ENCODE measurements at places on chromosomes 7 and 10.

- DNase-seq, result no peak
Observed at GRCh38 chr10:14635043-14635710, 139.5 kb downstream of the FAM107B start.

GRCh38 chr10:131070856-131071255 lies 240.7 kb downstream of the TCERG1L start:
- no peak for DNase-seq

- DNase-seq, result no peak
Observed at GRCh38 chr10:8852546-8852945, 798.1 kb downstream of the GATA3 start.

GRCh38 chr7:22856416-22856815 lies 33.8 kb upstream of the TOMM7 start:
- DNase-seq, result no peak

GRCh38 chr10:21849607-21850006 lies 153.9 kb downstream of the DNAJC1 start:
- DNase-seq, result no peak

DNA sequence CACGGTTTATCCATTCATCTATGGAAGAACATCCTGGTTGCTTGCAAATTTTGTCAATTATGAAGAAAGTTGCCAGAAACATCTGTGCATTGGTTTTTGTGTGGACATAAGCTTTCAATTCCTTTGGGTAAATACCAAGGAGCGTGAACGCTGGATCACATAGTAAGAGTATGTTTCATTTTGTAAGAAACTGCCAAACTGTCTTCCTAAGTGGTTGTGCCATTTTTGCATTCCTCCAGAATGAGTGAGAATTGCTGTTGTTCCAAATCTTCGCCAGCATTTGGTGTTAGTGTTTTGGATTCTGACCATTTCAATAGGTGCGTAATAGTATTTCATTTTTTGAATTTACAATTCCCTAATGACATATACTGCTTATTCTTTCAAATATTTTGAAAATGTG lies 155.3 kb upstream of the FRMD4A start:
- no peak for DNase-seq

GRCh38 chr7:102305414-102306268 lies 19.0 kb downstream of the SH2B2 start:
- no peak for DNase-seq

GRCh38 chr10:42971251-42971599 lies 105.6 kb upstream of the RET start:
- DNase-seq, result no peak

DNA sequence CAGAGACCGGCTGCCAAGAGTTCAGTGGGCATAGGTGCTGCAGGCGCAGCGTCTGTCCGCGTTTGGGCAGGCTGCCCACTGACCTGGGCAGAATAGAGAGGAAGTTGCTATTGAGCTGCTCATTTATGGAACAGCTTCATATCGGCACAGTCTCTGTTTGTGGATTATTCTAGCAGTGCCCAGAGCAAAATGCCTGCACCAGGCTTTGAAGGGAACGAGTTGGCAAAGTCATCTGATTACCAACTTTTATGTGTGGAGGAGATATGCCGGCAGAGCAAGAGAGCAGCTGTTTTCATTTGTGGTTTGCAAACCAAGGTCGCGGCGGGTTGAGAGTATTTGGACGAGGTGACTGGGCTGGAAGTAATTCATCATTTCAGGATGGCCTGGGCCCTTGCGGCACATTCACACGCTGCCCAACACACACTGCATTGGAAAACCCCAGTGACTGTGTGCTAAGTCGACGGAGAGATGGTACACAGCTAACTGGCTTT lies 228.5 kb downstream of the TCERG1L start:
- DNase-seq, result no peak

- no peak for DNase-seq
Observed at GRCh38 chr7:132225216-132226030, 350.8 kb downstream of the PLXNA4 start.

DNA sequence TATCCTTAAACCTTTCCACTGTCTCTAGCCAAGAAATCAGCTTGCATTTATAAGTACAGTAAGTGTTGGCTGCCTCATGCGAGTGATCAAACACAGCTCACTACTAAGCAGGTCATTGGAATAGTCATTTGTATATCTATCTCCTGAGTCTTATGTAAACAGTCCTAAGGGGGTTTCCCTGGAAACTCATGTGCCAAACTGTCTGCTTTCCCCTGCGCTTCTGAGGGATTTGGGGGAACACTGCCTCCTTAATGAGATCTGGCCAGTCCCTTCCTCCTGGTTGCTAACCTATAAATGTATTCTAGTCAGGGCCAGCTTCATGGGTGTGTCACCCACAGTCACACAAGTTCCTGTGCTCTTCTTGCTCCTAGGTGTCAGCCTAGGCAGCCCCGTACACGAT lies 133.1 kb downstream of the CD36 start:
- no peak for DNase-seq

GRCh38 chr7:152522571-152523067 lies 86.8 kb upstream of the KMT2C start:
- DNase-seq, result no peak

- DNase-seq, result no peak
Observed at GRCh38 chr10:14584661-14585060, 190.0 kb downstream of the FAM107B start.

DNA sequence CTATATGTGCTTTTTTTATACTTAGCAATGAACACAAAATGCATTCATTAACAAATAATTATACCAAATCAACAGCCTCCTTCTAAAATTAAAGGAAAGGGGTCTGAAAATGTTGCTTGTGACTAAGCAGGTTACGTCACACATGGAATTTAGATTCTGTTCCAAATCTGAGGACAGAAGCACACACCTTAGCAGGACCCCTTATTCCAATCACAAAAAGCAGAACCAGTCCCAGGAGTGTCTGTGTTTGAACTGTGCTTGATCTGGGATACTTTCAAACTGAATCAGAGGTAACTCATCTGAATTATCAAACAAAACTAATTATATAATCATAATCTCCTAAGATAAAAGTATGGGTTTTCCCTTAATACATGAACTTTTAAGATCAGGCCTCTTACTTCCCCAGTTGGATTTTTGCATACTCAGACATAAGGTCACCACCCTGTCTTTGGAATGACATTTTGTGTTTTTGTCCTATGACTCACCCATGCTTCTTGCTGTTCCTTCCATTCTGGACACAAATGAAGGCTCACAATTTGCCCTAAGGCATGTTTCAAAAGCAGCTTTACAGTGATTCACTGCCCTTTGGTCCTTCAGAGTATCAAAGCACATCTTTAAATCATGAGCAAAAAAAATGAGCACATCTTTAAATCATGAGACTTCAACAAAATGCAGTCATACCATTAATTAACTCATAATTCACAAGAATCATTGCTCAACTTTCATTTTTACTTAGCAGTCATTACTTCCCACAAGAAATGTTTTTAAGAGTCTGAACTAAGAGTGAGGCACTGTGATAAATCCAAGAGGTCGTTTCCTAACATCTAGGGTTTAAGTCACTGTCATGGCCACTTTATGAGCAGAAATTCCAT lies 35.5 kb downstream of the SEMA3C start:
- no peak for DNase-seq

- DNase-seq, result no peak
Observed at GRCh38 chr10:20694296-20694695, 202.8 kb downstream of the NEBL start.

GRCh38 chr7:125927556-125927955 lies 997.9 kb upstream of the POT1 start:
- DNase-seq, result no peak

- DNase-seq, result no peak
Observed at GRCh38 chr7:116511552-116512519, 12.3 kb downstream of the CAV2 start.

DNA sequence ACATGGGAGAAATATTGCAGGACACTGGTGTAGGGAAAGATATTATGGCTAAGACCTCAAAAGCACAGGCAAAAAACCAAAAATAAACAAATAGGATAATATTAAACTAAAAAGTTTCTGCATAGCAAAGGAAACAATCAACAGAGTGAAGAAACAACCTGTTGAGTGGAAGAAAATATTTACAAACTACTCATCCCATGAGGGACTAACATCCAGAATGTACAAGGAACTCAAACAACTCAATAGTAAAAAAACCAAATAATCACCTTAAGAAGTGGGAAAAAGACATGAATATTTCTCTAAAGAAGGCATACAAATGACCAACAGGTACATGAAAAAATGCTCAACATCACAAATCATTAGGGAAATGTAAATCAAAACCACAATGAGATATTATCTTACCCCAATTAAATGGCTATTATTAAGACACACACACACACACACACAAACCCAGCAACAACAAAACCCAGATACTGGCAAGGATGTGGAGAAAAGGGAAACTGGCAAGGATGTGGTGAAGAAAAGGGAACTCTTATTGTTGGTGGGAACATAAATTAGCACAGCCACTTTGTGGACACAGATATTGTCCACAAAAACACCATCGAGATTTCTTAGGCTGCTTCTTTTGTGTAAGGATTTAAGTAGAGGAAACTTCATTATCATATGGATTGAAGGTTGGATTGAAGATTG lies 9.8 kb upstream of the RAB18 start:
- no peak for DNase-seq

GRCh38 chr10:36779238-36779846 lies 346.1 kb upstream of the ANKRD30A start:
- DNase-seq, result no peak

GRCh38 chr10:78448994-78449418 lies 415.3 kb downstream of the RPS24 start:
- DNase-seq, result no peak

DNA sequence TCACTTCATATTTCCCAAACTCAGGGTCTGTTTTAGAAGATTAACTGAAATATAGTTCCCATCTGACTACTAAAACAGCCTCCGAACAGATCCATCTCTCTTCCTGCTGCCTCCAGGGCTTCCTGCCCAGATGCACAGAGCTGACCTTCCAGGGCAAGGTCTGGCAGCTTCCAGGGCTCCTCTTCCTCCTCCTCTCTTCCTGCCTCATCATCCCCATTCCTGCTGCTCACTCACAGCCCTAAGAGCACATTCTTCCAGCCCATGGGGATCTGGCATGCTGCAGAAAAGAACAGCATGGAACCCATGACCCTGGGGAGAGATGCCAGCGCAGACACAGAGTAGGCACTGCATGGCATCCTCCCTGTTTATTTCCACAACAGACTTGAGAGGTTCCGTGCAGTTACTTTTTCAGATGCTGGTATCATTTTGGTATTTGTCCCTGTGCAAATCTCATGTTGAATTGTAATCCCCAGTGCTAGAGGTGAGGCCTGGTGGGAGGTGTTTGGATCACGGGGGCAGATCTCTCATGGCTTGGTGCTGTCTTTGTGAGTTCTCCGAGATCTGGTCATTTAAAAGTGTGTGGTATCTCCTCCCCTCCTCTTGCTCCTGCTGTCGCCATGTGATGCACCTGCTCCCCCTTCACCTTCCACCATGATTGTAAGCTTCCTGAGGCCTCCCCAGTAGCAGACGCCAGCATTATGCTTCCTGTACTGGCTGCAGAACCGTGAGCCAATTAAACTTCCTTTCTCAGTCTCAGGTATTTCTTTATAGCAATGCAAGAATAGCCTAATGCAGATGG lies 4.4 kb downstream of the PKD1L1 start:
- no peak for DNase-seq
